Cortex of kidney (tissue), 1 donor: ENCODE measurements at places on chromosomes 2 and 18.

DNA sequence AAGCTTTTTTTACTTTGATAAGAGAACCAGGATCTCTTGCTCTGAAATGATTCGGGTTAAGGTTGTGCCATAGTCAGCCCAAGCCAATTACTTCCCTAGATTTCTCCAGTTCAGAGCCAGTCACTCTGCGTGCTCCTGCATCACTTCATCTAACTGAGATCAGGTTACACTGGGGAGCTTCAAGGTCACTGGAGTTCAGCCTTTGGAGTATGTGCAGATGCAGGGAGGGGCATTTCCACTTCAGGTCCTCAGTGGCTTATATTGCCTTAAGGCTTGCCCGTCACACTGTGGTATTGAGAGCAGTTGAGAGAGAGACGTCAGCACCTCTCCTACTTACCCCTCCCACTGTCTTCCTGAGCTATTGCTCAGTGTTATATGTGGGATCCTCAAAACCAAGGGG, 317.8 kb downstream of the EPHA4 start:
- DNase-seq, result no peak

DNA sequence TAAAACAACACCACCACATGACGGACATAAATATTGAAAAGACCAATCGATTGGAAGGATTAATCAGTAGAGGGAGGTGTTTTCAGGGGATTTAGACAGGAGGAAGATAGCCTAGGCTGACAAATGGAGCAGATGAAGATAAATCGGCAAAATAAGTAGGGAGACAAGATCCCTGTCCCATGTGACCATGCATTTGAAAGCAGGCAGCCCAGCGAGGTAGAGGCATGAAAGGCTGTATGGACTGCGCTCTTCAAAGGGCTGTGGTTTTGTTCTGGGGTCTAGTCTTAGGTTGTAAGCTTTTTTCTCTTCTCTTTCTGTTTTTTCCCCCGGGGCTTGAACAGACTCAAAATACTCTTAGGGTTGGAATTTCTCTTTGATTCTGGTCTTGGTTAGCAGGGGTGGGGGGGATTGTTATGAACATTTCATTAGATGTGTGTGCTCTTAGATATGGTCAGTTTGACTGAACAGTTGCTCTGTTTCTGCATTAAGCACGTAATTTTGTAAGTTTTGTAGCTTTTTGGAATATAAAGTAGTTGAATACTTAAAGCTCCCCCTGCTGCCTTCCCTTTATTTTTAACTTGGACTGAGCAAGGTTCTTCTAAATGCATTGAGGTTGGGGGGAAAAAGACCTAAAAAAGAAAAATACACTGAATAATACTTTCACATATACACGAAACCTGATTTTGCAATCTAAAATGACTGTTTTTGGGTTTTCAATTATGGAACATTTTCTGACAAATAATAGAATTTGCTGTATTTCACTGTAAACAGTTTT, 32.2 kb downstream of the ZNF532 start:
- DNase-seq, result no peak

DNA sequence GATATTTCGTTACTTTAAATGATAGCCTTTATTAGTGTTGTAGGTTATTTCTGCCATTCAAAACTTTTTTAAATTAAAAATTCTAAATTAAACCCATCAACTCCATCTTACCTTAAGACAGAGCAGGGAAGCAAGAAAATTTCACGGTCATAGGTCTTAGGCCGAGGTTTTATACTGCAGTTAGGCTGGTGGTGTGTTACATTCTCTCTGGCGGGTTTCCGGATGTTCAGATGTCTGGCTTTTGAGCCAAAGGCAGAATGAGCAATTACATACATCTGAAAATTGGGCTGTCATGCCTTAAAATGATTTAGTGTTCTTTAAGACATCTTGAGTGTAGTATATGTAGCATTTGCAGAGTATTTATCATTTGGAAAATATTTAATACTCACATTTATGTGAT, 27.9 kb downstream of the GLS start:
- no peak for DNase-seq

- DNase-seq, result no peak
Measured at GRCh38 chr2:62415518-62415917, 90.5 kb downstream of the TMEM17 start.

DNA sequence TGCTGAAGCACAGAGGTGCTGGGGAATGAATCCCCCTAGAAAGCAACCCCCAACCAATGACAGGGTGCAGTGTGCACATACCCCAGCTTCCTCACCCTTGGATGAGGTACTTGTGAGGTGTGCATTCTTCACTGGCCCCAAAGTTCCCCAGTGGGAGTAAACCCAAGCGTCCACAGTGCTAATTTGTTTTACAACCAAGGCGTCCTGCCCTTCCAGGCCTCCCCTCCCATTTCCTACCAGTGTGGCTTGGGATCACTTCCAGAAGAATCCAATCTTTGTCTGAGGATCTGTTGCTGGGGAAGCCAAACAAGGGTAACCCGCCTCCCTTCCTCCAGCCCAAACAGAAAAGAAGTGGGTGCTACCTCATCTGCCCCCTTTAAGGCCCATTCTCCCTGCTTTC, 40.3 kb upstream of the TEX51 start:
- DNase-seq, result no peak

- DNase-seq, result no peak
Measured at GRCh38 chr2:207111757-207112156, 54.0 kb downstream of the KLF7 start.

DNA sequence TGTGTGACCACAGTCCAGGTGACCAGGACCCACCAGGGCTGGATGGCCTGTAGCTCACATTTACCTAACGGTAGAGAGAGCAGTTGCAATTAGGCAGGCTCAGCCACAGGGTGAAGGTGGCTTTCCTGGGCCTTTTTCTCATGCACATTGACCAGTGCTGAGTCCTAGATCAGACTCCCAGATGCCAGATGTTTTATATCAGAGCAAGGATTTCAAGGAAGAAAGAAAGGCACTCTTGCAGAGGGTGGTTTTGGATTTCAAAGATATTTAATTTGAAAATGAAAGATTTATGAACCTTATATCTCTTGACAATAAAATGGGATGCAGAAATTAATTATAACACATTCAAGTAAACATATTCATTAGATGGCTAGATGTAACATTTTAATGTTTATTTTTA, 694.2 kb upstream of the GYPC start:
- DNase-seq, result no peak

DNA sequence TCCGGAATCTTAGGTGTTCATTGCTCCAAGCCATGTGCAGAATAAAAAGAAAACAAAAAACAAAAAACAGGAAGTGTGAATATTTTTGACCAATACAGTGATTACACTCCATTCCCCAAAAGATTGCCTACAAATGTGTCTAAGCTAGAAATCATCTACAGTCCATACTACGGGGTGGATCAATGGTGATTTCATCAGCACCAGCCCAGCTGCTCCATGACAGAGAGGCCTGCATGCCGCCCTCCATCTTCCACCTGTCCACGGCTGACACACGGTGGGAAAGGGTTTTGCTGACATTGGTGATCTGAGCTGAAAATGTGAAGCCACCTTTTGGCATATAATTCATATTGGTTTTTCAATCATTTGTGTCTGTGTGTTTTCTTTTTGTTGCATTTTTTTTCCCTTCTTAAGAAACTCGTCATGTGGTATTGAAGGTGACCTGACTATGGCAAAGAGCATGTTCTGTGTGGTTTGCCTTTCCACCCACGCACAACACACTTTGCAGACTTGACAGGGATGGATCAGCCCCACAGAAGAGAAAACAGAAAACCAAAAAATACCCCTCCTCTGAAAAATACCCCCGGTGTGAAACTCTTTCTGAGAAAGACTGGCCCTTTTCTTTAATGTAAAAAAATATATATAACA, 533.1 kb downstream of the RNF144A start:
- DNase-seq, result no peak

- no peak for DNase-seq
Measured at GRCh38 chr18:29496152-29496680, 1319.3 kb upstream of the CDH2 start.

- DNase-seq, result no peak
Measured at GRCh38 chr2:234843411-234843810, 108.4 kb upstream of the SH3BP4 start.

DNA sequence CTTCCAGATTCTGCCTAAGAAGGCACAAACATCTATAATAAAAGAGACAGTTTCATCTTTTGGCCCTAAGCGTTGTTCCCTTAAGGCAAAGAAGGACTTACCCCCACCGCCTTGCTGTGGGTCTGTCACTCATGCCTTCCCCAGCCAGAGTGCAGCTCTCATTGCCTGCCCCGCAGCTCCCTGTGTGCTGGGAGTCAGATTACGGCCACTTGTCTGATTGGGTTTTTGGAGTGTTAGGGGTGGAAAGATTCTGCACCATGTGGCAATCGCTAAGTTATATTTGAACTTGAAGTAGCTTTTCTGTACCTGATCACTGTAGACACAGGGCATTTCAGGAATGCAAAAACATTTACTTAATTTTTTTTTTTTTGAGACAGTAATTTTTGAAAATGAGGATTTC, at the start of gene AQP4:
Gene AQP4 (minus strand): TSS at position 151 of the 400 bp plus-strand sequence. CDS start 18 bp downstream, at position 133.
- no peak for DNase-seq

DNA sequence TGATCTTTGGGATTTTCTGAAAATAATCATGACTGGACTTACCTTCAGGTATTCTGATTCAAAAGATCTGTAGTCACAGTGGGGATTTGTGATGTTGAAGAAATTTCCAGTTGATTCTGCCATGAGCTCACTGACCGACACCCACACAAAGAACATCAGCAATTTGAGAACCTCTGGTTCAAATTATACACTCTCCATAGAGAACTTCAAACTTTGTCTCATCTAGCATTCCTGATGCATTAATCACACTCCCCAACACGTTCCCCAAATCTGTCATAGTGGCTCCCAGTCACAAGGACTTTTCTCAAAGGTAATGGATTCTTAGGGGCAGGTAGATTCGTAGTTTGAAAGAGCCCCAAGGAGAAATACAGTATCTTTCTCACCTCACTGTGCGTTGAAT, 584.3 kb downstream of the FBXO15 start:
- no peak for DNase-seq
